NCI-H2227 treated with DMSO at 0.1 percent for 48 hours (cell line): ENCODE measurements at places on chromosomes 1 and 21.

DNA sequence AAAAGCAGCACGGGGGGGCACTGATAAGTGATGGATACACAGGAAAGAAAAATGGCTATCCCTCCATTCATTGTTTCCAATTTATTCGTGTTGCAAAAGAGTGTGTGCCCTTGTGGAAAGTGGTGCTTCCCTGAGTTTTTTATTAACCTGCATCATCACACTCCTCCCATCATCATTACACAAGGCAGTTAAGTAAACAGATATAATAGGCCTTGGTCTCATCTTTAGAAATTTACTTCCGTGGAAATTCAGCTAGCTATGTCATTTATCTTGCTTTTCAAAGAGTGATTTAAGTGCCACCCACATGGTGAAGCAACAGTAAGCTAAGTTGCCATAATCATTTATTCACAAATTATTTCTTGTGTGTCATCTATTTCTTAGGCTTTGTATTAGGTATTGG lies 473.3 kb downstream of the NEGR1 start:
- no peak for DNase-seq

GRCh38 chr1:211947396-211948295 lies 87.7 kb downstream of the INTS7 start:
- DNase-seq: no peak

- DNase-seq: no peak
Observed at GRCh38 chr1:3899754-3900149, 320 bp downstream of the C1orf174 start.

- no peak for DNase-seq
Observed at GRCh38 chr1:29465755-29466154, 229.4 kb downstream of the PTPRU start.

GRCh38 chr1:20589331-20590278 lies 708 bp downstream of the CDA start:
- DNase-seq: no peak

GRCh38 chr1:114926607-114927006 lies 71.9 kb downstream of the SYCP1 start:
- no peak for DNase-seq
